ENCODE measurements at places on chromosomes 12 and 14.
A peak's percentile ranks its signal among the peaks of the same experiment; 100 is the strongest.

GRCh38 chr14:69247676-69248440, 12.1 kb upstream of the GALNT16 start:
- peak; percentile 96 for DNase-seq

GRCh38 chr12:2691345-2692071, 103.3 kb upstream of the FKBP4 start:
- DNase-seq, result no peak

DNA sequence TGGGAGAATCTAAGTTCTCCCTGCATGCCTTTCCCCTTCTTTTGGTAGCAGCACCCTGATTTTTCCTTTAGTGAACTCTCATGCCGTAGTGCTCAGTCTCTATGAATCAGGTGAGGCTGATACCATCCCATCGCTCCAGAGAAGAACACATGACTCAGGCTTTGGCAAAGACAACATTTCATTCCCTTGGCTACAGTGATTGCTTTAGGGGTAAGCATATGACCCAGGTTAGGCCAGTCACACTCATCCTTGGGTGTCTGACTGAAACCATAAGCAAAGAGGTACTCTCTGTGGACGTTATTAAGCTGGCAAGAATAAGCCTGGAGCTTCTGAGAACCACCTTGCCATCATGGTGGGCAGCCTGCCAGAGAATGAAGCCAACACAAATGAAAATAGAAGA, 141.8 kb downstream of the MYRFL start:
- no peak for DNase-seq

- DNase-seq, result no peak
Measured at GRCh38 chr12:8517971-8518370, 4.7 kb downstream of the CLEC4D start.

DNA sequence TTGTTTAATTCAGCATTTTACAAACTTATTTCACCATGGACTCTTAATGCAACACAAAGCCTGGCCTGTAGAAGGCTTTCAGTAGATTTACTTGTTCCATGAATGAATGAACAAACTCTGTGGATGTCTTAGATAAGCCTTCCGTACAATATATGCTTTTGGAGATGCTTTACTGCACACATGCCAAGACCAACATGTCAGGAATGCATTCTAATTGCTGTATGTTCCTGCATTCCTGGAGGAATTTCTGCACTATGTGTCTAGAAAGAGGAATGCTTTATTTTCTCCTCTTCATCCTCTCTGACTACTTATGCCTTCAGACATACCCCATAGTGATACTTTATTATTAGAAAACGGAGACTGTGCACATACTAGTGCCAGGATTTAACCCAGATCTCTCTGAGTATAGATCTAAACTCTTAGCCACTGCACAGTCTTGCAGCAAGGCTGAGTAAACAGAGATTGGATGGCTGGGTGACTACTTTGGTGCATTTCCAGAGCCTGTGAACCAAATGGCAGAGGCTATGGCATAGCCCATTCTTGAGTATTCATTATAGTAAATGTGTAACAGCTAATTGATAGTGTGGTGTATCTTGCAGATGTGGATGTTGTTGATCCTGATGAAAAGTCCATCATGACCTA, 108.2 kb downstream of the SYNE2 start:
- no peak for DNase-seq

DNA sequence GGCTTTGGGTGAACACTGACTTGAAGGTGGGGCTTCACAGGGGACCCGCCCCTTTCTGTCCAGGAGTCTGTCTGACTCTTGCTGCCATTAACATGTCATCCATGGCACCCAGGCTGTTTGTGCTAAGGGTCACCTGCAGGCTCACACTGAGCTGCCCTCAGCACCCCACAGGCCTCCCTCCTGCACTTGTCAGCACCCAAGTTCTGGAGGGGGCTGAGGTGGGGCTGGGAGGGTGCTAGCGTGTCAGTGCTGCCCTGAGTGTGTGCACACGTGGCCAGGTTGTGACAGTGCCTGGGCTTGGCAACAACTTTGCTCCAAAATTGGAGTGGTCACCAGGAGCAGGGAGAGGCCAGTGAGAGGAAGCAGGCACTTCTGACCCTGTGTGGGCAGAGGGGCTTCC, 963.2 kb downstream of the TRHDE start:
- DNase-seq, result no peak

DNA sequence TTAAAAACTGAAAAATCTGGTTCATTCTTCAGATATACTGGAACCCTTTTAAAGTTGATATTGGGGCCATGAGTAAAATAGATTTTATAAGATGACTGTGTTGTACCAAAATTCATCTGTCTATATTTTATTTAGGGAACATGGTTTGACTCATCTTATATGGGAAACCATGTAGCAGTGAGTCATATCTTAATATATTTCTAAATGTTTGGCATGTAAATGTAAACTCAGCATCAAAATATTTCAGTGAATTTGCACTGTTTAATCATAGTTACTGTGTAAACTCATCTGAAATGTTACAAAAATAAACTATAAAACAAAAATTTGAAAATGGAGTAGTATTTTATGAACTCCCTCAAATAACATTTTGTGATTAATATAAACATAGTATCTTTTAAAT, 14.2 kb downstream of the PTGER2 start:
- no peak for DNase-seq

DNA sequence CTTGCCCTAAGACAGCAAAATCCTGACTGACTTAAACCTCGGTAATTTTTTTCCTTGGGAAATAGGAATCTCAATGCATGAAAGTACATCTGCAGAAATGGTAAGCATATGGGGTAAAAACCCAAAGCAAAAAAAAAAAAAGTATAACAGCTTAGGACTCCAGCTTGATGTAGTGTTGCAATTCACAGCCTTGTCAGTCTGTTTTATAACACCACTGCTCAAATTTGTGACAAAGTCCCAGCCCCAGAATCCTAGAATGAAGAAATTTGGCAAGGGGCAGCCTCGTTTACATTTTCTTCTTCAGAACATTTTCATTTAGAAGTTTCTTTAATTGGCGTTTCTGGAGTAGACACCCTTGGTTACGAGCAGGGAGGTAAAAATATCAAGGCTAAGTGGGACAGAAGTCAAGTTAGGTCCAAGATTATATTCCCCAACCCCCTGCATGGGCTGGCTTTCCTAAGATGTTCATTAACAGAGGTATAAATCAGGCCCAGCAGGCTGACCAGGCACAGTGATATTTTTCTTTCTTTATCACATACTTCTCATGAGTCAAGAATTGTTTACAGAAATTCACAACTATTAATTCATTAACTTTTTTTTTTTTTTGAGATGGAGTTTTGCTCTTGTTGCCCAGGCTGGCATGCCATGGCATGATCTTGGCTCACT, 424.0 kb downstream of the RMST start:
- no peak for DNase-seq

DNA sequence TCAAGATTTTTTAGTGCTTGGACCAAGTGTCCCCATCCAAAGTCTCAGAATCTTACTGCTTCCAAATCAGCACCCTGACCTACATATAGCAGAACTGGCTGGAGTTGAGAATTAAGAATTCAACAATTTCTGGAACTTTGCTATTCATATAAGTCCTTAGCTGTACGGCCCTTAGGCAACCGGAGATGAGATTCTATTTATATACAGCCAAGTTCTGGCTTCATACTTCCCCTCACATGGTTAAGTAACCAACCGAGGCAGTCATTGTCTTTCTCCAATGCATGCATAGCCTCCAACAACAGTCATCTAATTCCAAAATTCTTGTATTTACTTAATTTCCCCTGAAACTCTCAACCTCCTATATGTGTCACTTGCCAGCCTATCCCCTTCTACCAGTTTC, 76.6 kb downstream of the SINHCAF start:
- DNase-seq, result no peak

GRCh38 chr14:91980157-91980556, 32.7 kb upstream of the FBLN5 start:
- DNase-seq, result peak; percentile 76

DNA sequence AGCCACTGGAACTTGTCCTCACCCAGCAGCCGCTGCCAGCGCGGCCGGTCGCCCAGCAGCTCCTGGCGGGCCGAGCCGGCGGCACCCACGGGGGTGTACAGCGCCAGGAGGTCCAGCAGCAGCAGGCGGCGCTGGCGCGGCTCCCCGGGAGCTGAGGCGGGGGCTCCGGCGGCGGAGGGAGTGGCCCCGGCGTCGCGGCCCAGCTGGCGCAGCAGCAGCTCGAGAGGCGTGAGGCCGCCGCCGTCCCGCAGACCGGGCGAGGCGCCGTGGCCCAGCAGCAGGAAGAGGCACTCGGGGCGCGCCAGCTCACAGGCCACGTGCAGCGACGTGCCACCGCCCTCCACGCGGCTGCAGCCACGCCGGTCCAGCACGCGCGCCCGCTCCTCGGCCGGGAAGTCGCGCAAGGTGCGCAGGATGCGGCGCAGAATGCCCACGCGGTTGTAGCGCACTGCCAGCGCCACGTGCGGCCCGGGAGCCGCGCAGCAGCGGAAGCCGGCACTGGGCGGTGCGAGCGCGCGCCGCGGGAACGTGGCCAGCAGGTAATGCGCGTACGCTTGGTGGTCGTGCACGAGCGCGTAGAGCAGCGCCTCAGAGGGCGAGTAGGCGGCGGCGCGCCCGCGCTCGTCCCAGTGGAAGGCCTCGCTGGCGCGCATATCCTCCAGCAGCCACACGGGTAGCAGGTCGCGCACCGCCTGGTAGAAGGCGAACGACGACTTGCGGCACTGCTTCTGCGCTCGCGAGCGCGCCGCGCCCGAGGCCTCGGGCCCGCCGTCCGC, 2.3 kb downstream of the ANKRD9 start:
- no peak for DNase-seq

GRCh38 chr12:128920468-128920867, 67.2 kb downstream of the GLT1D1 start:
- peak; percentile 39 for DNase-seq

- DNase-seq, result no peak
Measured at GRCh38 chr12:57309420-57309819, 58.4 kb upstream of the STAC3 start.

- no peak for DNase-seq
Measured at GRCh38 chr14:69323266-69323998, 63.5 kb downstream of the GALNT16 start.

GRCh38 chr12:43357141-43357540, 194.9 kb downstream of the ADAMTS20 start:
- no peak for DNase-seq

GRCh38 chr12:57470970-57471656, 8.6 kb downstream of the ARHGAP9 start:
- no peak for DNase-seq

DNA sequence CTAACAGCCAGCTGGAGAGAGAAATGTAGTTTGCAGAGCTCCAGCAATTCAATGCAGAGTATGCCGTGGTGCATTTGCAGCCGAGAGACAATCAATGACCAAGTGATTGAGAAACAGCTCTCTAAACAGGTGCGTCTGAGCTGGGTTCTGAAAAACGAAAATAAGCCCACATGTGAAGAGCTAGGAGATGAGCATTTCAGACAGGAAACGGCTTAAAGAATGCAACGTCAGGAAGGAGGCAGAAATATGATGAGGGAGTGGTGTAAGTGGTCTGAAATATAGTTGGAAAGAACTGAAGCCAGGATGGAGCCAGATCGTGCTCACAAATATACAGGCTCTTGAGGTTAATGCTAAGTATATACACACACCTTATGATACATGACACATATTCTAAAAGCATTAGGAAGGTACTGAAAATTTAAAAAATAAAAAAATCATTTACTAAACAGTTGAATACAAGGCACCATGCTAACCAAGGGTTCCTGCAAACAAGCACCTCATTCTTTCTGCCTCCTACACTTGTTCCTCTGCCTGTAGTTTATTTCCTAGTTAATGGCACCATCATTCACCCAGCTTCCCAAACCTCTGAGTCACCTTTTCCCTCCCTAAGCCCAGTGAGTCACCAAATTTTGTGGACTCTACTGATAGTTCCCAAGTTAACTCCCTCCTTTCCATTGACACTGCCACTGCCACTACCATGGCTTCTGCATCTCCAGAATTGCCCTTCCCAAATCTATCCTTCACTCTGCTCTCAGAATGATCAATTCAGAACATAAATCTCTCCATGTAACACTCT, 2.3 kb upstream of the GARIN2 start:
- peak; percentile 26 for DNase-seq

- DNase-seq, result no peak
Measured at GRCh38 chr14:38342803-38343202, 86.9 kb upstream of the CLEC14A start.

DNA sequence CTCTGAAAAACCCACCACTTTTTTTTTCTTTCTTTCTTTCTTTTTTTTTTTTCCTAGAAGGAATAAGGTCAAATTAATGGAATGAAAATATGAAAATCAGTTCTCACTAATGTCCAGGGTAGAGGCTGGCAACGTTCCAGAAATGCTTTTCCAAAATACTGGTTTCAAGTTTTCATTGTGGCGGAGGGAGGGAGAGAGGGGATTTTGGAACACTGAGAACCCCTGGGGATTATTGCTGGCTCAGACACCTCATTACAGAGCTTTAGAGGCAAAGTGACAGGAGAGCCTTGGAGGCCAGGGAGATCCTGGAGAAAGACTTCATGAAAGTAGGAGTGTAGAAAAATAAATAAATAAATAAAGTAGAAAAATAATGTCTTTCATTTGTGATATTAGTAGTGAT, 45.4 kb downstream of the ALX1 start:
- no peak for DNase-seq

- no peak for DNase-seq
Measured at GRCh38 chr14:104726600-104727451, 2.8 kb downstream of the ADSS1 start.

DNA sequence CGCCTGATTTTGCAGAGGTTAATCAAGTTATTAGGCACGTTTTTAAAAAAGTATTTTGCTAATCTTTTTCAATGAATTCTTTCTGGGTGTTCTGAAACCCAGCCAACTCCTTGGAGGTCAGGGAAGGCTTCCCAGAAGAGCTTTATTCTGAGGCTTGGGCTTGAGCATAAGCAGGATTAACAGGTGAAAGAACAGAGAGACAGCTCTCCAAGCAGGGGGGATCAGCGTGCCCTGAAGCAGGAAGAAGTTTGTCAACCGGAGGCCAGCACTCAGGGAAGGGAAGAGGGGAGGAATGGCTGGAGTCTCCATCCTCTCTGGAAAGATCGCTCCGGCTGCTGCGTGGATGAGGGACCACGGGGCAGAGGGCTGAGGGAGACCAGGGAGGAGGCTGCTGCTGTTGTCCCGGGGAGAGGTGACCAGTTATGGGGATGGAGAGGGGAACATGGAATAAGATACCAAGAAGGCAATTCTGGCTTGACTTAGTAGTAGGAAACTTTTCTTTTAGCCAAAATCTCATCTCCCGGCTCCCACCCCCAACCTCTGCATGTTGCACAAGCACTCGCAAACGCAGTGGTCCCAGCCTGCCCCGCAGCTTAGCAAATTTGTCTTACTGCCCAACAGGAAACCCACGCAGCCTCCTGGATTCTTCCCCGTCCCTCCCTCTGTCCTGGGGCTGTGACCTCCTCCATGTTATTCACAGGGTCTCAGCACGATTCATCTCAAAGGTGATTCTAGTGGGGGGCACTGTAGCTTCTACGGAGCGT, 1.1 kb upstream of the SSH1 start:
- no peak for DNase-seq

GRCh38 chr12:100799770-100800169, 5.2 kb downstream of the ANO4 start:
- no peak for DNase-seq

All from fibroblast of the conjunctiva (primary cell).